ENCODE measurements at places on chromosomes 16 and 17. TPM values are rescaled to one million over a fixed set of nuclear protein-coding genes. Genes with fewer than 3 reads are reported as not detected.

DNA sequence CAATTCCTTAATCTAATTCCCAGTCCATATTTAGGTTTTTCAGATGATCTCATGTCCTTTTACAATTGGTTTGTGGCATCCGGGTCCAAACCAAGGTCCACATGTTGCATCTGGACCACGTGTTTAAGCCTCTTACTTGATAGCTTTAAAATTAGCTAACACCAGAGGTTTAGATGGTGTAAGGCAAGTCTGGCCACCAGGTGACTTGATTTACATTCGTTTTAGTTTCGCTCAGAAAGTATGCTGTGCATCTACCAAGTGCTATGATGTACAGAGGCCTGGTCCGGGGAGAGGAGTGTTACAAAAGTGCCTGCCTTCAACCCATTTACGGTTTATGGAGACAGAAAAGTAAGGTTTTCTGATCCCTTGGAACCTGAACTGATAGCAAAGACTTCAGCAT lies 878 bp upstream of the DNAJA2 start:
- H3K4me1 ChIP-seq, result peaks cover 37% of the 10 kb centered on the region
- H3K36me3 ChIP-seq, result peaks cover 4% of the 10 kb centered on the region
- peak overlapping the region; percentile 92 for H3K4me3 ChIP-seq
- DNase-seq, result no peak

DNA sequence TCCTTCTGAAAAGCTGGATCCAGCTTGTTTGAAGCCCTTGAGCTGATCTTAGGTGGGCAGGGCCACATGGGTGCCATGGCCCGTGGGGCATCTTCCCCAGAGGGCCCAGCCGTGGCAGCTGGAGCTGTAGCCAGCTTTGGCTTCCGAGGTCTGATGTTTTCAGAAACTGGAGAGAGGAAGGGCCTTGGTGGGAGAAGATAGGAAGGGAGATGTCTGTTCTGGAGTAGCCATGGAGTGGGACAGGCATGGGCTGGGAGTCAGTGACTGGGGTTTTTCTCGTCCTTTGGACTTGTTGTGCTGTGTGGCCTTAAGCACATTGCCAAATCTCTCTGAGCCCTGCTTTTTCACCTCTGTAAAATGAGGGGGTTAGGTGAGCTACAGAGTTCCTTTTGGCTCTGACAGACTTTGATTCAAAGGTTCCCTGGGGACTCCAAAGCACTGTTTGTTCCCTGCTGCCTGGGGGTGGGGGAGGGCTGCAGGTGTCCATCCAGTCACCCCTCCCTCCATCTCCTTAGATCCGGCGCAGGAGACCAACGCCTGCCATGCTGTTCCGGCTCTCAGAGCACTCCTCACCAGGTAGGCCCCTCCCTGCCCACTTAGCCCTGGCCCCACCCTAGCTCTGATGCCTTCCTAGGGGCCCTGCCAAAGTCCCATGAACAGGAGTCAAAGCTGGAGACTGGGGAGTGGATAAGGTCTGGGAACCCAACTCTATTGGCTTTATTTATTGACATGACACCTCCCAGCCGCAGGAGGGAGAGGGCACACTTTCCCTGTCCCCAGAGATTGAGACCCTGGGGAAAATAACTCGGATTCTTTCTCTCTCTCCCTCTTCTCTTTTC lies 2.1 kb downstream of the PPP1R1B start:
- H3K27ac ChIP-seq, result peak overlapping the region; percentile 45
- H3K27me3 ChIP-seq, result peaks cover 47% of the 10 kb centered on the region
- no peak for DNase-seq
- peaks cover 5% of the 10 kb centered on the region for H3K36me3 ChIP-seq
- H3K4me3 ChIP-seq, result no peak overlapping the region

- no peak for DNase-seq
- no peak overlapping the region for H3K27ac ChIP-seq
- H3K27me3 ChIP-seq, result peaks cover 28% of the 10 kb centered on the region
- peaks cover 2% of the 10 kb centered on the region for H3K36me3 ChIP-seq
These were observed 25.0 kb upstream of the TMEM97 start for GRCh38 chr17:28293994-28294393.

DNA sequence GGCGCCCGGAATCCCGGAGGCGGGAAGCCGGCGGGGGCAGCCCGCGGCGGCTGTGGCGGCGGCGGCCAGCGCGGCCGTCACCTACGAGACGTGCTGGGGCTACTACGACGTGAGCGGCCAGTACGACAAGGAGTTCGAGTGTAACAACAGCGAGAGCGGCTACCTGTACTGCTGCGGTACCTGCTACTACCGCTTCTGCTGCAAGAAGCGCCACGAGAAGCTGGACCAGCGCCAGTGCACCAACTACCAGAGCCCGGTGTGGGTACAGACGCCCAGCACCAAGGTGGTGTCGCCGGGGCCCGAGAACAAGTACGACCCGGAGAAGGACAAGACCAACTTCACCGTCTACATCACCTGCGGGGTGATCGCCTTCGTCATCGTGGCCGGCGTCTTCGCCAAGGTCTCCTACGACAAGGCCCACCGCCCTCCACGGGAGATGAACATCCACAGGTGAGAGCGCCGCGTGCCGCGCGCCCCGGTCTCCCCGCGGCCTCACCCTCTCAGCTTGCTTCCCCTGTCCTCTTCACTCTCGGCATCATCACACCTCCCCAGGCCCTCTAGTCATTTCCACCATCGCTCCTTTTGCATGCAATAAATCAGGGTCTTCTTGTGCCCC lies 706 bp downstream of the SHISA6 start:
- H3K36me3 ChIP-seq, result no peaks in the 10 kb centered on the region
- no peak overlapping the region for H3K27ac ChIP-seq
- DNase-seq, result no peak
- no peaks in the 10 kb centered on the region for H3K4me1 ChIP-seq
- H3K27me3 ChIP-seq, result peaks cover 26% of the 10 kb centered on the region

- peaks cover 5% of the 10 kb centered on the region for H3K4me1 ChIP-seq
- no peak overlapping the region for H3K27ac ChIP-seq
- H3K36me3 ChIP-seq, result peaks cover 3% of the 10 kb centered on the region
- no peaks in the 10 kb centered on the region for H3K27me3 ChIP-seq
These were observed 5.2 kb upstream of the SYNRG start for GRCh38 chr17:37614391-37614790.

- H3K27me3 ChIP-seq, result no peaks in the 10 kb centered on the region
- peaks cover 2% of the 10 kb centered on the region for H3K4me1 ChIP-seq
- DNase-seq, result no peak
- H3K27ac ChIP-seq, result no peak overlapping the region
- H3K4me3 ChIP-seq, result no peak overlapping the region
- no peaks in the 10 kb centered on the region for H3K36me3 ChIP-seq
These were observed 21.8 kb downstream of the CEP131 start for GRCh38 chr17:81200695-81201580.

The TMEM238L gene
- not detected for total RNA-seq

The KRT33B gene
- total RNA-seq, result not detected

DNA sequence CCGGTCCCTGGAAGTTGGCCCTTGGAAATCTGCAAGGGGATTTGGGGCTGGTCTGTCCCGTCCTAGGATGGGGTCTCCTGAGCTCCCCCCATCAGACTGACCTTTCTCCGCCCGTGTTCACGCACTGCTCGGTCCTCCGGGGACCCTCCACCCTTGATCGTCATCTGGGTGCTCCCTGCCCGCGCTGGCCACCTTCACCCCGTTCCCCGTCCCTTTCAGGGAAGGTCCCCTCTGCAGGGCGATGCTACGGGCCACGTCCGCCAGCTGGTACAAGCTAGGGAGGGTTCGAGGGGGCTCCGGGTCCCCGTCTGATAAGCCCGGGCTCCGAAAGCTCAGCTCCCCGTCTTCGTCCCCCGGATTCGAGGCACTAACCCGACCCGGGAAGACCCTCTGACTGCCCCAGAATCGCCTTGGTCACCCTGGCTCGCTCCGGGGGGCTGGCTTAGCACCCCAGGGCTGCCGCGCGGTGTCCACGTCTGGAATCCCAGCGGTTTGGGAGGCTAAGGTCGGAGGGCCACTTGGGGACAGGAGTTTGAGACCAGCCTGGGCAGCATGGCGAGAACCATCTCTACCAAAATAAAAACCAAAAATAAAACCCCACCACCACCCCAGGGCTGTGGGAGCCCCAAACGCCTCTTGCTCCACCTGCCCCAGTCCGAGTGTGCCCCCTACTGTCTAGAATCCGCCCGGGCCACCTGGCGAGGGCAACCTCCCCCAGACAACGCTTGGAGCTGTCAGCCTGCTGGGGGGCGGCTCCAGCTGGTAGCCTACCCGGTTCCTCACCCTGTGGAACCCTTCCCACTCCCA lies 1.1 kb upstream of the SLC43A2 start:
- H3K36me3 ChIP-seq, result peaks cover 2% of the 10 kb centered on the region
- H3K27me3 ChIP-seq, result peaks cover 17% of the 10 kb centered on the region
- H3K4me3 ChIP-seq, result peak overlapping the region; percentile 98
- H3K27ac ChIP-seq, result peak overlapping the region; percentile 89

DNA sequence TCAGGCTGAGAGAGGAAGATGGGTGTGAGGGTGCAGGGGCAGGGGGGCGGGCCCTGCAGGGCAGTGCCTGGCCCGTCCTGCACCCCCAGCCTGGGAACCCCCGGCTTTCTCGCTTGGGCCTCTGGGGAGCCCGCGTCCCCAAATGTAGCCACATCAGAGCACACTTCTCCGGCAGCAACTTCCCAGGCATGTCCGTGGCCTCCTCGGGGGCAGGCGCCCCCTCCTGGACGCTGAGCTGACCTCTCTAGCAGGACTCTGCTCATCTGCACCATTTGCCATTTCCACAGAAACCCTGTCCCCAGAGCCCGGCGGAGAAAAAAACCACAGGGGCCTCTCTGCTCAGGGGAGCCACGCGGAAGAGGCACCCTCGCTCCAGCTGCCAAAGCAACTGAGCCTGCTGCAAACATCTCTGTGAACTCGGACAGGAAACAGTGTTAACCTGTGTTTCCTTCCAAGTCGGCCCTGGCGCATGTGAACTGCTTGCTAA lies 63.4 kb downstream of the KLHDC4 start:
- H3K4me1 ChIP-seq, result peaks cover 38% of the 10 kb centered on the region
- H3K4me3 ChIP-seq, result peak overlapping the region; percentile 63
- H3K27me3 ChIP-seq, result no peaks in the 10 kb centered on the region
- H3K27ac ChIP-seq, result peak overlapping the region; percentile 56
- no peak for DNase-seq
- H3K36me3 ChIP-seq, result no peaks in the 10 kb centered on the region

- H3K36me3 ChIP-seq, result peaks cover 6% of the 10 kb centered on the region
- peaks cover 18% of the 10 kb centered on the region for H3K27me3 ChIP-seq
- no peak overlapping the region for H3K27ac ChIP-seq
- no peak overlapping the region for H3K4me3 ChIP-seq
- no peak for DNase-seq
These were observed 32.6 kb downstream of the RAI1 start for GRCh38 chr17:17713839-17714238.

The PRSS21 gene
- total RNA-seq, result not detected

DNA sequence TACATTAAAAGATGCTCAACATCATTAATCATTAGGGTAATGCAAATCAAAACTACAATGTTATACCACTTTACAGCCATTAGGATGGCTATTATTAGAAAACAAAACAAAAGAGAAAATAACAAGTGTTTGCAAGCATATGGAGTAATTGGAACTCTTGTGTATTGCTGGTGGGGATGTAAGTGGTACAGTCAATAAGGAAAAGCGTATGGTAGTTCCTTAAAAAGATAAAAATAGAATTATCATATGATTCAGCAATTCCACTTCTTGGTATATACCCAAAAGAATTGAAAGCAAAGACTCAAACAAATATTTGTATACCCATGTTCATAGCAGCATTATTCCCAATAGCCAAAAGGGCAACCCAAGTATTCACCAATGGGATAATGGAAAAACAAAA lies 1.4 kb upstream of the CAPNS2 start:
- no peak overlapping the region for H3K27ac ChIP-seq
- DNase-seq, result no peak
- H3K4me1 ChIP-seq, result no peaks in the 10 kb centered on the region
- no peak overlapping the region for H3K4me3 ChIP-seq

GRCh38 chr17:66664336-66664735 lies 170.6 kb upstream of the CACNG5 start:
- peaks cover 2% of the 10 kb centered on the region for H3K36me3 ChIP-seq
- H3K27ac ChIP-seq, result peak overlapping the region; percentile 59
- H3K27me3 ChIP-seq, result no peaks in the 10 kb centered on the region
- H3K4me3 ChIP-seq, result no peak overlapping the region

GRCh38 chr17:15431196-15431595 lies 36.2 kb downstream of the CDRT4 start:
- H3K4me1 ChIP-seq, result no peaks in the 10 kb centered on the region
- no peaks in the 10 kb centered on the region for H3K36me3 ChIP-seq
- DNase-seq, result no peak
- no peak overlapping the region for H3K27ac ChIP-seq
- H3K27me3 ChIP-seq, result no peaks in the 10 kb centered on the region

GRCh38 chr17:57862694-57863667 lies 13.1 kb upstream of the MRPS23 start:
- no peak overlapping the region for H3K27ac ChIP-seq
- H3K36me3 ChIP-seq, result no peaks in the 10 kb centered on the region
- no peak for DNase-seq
- peaks cover 25% of the 10 kb centered on the region for H3K4me1 ChIP-seq
- H3K27me3 ChIP-seq, result peaks cover 13% of the 10 kb centered on the region

DNA sequence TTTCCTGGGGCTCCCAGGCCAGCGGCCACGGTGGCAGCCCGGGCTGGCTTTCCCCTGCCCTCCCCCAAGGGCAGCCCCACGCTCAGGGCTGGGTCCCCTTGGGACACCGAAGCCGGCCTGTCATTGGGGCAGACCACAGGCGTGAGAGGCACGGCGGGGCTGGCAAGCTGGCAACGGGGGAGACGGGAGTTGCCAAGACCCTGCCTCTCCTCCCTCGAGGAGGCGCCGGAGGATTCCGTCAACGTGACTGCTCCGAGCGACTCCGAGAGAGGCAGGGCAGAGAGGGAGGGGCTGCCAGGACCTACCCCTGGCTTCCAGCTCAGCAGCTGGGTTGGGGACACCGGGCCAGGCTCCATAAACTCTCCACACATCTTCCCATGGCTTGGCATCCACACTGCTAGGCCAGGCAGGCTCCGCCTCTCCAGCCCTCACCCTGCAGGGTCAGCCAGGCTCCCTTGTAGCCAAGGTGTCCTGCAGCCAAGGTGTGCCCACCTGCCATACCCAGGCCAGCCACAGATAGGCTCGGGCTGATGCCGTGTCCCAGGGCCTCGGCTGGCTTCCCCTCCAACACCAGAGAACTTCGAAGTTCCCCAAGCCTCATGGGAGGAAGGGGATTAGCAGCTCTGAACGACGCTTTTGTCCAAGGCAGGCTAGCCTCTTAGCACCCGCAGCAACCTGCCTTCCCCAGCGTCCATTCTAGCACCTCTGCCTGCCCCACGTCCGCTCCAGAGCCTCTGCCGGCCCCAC lies 25.5 kb downstream of the TIMM22 start:
- H3K36me3 ChIP-seq, result no peaks in the 10 kb centered on the region
- DNase-seq, result no peak
- H3K27ac ChIP-seq, result no peak overlapping the region
- H3K4me1 ChIP-seq, result peaks cover 2% of the 10 kb centered on the region

- peaks cover 15% of the 10 kb centered on the region for H3K4me1 ChIP-seq
- no peak overlapping the region for H3K27ac ChIP-seq
- H3K27me3 ChIP-seq, result no peaks in the 10 kb centered on the region
- no peak for DNase-seq
- peaks cover 5% of the 10 kb centered on the region for H3K36me3 ChIP-seq
These were observed 12.3 kb downstream of the GINS2 start for GRCh38 chr16:85676466-85676865.

GRCh38 chr17:28968231-28968913 lies 17.1 kb upstream of the PHF12 start:
- H3K36me3 ChIP-seq, result no peaks in the 10 kb centered on the region
- H3K4me3 ChIP-seq, result no peak overlapping the region
- peaks cover 6% of the 10 kb centered on the region for H3K4me1 ChIP-seq
- no peak overlapping the region for H3K27ac ChIP-seq
- no peak for DNase-seq
